ENCODE measurements at places on chromosomes 12 and 14.

GRCh38 chr12:68011882-68012207 lies 22.6 kb downstream of the IFNG-AS1 start:
- DNase-seq = no peak

GRCh38 chr12:4556735-4557530 lies 5.1 kb upstream of the DYRK4 start:
- DNase-seq = no peak

DNA sequence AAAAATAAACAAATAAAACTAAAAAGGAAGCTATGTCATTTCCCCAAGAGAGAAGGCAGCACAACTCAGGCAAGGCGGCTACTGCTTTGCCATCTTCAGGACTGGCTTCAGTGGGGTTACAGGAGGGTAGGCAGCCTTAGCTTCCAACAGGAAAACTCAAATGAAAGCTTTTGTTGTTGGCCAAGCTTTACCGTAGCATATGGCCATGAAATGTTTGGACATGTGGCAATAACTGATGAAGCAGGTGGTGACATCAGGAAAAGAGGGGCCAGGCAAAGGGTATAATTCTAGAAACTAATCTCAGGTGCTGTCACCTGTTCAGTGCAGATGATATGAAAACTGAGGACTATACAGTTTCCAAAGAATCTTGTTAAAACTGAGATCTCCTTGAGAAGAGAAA lies 22.8 kb upstream of the NPFF start:
- DNase-seq = no peak

- no peak for DNase-seq
These were observed 50.8 kb upstream of the PIWIL1 start for GRCh38 chr12:130286741-130287440.

DNA sequence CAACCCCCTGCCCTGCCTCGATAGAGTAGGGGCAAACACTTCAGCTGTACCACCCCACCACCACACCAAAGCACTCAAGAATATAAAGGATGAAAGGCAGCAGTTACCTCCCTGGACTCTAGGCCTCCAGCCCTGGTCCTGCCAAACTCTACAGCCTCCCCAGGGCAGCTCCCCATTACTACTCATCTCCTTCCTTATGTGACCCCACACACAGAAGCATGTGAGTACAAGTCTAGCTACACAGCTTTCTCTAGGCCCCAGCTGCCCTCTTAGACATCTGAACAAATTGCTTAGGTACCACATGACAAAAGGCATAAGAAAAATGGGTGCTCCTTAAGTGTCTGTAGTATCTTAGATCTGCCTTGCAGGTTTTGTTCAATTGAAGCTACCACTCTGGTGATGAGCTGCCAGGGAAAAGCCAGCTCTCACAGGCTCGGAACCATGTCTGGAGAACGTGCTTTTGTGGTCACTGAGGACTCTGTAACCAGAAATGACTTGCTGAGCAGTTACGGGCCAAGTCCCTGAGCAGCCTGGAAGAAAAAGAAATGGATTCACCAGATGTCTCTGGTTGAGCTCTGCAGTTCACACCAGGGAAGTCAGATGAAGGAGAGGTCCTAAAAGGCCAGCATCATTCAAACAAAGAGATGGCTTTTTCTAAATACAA lies 32.8 kb downstream of the FMNL3 start:
- DNase-seq = no peak

DNA sequence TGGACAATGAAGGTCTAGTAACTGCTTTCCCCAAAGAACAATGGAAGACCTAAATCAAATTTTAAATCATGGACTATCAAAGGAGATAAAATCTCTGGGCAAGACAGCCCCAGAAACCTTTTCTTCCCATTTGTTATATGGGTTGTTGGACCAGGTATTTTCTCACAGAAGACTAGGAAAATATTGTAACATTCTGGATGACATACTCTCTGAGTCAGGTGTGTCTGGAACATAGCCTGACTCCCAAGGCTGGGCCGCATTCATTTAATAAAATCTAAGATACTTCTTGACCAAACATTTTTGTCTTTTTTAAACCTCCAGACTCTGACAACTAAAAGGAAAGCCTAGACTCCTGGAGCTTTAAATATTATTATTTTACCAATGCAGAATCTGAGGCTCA lies 87.9 kb downstream of the ATP23 start:
- no peak for DNase-seq

DNA sequence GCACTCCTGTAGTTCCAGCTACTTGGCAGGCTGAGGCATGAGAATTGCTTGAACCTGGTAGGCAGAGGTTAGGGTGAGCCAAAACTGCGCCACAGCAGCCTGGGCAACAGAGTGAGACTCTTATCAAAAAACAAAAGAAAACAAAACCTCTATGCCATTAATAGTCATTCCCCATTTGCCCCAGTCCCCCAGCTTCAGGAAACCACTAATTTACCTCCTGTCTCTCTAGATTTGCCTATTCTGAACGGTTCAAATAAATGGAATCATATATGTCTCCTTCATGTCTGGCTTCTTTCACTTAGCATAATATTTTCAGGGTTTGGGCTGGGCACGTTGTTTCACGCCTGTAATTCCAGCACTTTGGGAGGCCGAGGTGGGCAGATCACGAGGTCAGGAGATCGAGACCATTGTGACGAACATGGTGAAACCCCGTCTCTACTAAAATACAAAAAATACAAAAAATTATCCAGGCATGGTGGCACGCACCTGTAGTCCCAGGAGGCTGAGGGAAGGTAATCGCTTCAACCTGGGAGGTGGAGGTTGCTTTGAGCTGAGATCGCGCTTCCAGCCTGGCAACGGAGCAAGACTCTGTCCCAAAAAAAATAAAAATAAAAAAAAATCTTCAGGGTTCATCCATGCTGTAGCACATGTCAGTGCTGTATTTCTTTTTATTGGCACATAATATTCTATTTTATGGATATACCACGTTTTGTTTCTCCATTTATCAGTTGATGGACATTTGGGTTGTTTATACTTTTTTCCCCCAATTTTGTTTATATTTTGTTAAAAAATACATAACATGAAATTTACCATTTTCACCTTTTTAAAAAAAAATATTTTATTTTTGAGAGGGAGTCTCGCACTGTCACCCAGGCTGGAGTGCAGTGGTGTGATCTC lies 31.9 kb downstream of the KNTC1 start:
- peak; percentile 17 for DNase-seq

GRCh38 chr14:93220509-93220908 lies 13.5 kb downstream of the UBR7 start:
- no peak for DNase-seq

DNA sequence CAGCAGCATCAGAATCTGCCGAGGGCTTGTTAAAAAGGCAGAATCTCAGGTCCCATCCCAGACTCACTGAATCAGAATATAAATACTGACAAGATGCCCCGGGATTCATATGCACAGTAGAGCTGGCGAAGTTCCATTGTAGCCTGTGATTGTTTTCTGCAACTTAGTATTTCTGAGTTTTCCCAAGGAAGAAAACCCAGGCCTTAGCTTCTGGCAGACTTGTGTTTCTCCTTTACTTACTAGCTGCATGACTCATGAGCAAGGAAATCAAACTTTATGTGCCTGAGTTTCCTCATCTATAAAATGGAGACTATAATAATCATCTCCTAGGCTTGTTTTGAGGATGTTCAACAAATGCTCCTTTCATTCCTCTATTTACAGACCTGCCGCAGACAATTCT lies 278.5 kb upstream of the PLEKHG7 start:
- DNase-seq = no peak

- no peak for DNase-seq
These were observed 10.9 kb downstream of the BCL7A start for GRCh38 chr12:122032580-122032979.

DNA sequence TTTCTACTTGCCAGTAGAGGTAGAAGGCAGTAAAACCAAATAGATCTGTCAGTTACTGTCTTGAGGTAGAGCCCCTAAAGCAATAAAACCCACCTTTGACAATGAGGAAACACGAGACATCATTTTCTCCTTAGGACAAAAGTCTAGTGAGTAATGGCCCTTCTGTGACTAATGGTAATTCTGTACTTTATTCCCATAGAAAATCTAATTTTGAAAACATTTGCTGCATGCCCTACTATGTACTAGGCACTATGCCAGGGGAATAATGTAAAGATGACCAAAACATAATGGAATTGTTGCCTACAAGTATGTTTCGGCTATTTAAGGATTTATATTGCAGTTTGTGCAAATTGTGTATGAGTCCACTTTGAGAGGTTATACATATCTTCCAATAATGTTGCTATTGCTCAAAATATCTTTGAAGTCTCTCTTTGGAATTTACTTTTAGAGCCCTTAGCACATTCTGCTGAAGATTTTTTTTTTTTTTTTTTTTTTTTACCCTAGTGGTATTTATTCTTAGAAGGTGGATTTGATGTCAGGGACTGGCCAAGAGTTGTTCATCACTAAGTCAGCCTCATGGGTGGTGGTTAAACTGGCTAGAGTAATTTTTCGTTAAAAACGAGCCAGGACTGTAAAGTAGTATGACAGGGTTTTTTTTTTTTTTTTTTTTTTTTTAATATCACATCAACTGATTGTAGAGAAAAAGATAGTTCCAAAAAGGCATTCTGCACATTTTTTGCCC lies 109.7 kb downstream of the CRADD start:
- no peak for DNase-seq

GRCh38 chr14:54577494-54577893 lies 10.6 kb downstream of the SAMD4A start:
- DNase-seq = no peak

GRCh38 chr12:31205054-31205453 lies 120.9 kb downstream of the SINHCAF start:
- peak; percentile 51 for DNase-seq

DNA sequence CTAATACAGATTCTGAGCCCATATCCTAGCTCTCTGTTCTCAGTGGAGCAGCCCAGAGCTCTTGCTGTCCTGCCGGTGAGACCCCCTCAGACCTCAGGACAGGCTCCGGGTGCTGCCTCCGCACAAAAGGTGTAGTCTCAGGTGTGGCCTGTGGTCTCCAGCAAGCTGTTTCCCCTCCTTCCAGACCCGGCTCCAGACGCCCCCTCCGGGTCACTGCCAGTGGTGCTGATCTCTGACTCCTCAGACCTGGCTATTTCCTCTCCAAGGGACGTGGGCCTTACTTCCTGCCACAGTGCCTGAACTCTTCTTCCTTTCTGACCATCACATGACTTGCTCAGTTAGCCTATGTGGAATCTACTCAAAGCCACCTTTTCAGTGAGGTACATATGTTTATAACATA lies 337.5 kb downstream of the GLT1D1 start:
- no peak for DNase-seq

- no peak for DNase-seq
These were observed 187.6 kb downstream of the ETNK1 start for GRCh38 chr12:22812531-22812930.

GRCh38 chr14:91167380-91167770 lies 53.5 kb downstream of the DGLUCY start:
- no peak for DNase-seq

DNA sequence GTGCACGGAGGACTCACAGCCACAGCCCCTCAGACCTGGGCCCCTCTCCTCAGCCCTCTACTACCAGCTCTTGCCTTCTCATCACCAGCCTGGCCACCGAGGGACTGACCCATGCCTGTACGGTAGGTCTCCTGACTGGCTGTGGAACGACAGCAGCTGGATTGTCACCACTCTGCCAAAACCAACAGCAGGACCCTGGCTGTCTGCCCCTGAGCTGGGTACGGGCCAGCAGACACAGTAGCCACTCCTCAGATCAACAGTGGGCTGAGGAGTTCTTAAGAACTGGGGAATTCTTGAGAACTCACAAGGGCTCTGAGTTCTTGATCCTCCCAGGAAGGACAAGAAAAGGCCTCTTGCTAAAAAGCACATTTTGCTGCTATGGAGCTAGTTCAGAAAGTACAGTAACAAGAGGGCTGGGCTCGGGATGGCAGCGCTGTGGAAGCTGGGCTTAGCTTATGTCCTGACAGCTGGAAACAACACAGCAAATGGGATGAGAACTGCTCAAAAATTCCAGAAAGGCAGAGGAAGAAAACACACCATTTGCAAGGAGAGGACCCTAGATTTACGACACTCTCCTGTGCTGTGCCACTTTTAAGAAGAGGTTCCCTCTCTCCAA lies 176.4 kb downstream of the ANO2 start:
- DNase-seq = no peak

- DNase-seq = peak; percentile 7
These were observed 44.1 kb downstream of the SMIM41 start for GRCh38 chr12:52123487-52124186.

DNA sequence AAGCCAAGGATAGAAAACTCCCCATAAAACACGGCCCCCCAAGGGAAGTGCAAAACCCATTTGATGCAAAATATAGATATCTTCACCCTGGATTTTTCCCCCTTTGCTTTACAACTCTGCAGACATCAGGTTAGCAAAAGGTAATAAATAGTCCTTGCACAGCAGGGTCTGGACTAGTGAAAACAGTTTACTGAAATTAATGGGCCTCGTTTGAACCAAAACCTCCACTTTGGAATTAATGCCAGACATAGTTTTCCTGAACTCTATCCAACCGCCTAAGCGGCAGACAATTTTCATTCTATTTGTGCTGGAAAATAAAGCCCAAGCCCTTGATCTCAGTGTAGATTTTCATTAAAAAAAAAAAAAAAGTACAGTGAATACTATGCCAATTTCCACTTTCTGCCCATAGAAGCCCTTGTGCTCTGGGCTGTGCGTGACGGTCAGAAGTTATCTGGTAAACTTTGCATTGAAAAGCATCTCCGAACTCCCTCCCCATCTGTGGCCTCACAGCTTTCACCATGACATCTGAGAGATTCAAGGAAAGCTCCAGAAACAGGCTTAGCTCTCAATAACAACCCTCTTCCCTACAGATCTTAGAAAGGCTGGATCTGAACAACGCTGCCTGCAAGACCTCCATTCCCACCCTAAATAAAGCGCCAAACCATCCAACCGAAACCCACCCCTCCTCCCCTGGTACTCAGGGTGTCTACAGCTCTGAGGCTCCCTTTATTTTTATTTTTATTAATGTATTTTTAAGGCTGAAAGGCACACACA lies 11.0 kb upstream of the IRF2BPL start:
- peak; percentile 56 for DNase-seq

DNA sequence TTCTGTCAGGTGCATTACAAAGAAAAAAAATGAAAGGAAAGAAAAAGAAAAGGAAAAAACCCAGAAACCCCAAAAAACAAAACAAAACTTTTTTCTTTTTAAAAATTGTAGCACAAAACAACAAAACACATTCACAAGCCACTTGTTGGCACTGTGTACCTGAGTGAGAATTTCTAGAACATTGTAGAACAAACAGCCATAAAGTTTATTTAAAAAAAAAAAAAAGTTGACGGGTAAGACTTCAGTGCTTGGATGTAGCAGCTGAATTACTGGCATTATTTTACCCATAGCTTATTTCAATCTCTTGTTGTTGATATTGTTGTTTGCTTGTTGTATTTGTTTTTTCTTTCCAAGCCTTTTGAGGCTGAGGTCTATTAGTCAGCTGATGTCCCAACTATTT lies 415.8 kb downstream of the SOX5 start:
- DNase-seq = no peak
